T-helper 2 cell treated with Interferon-gamma antibody and Interleukin-4, amounts not matched to agents 5 μg/mL and 100 μg/mL, for 36 hours (primary cell): ENCODE measurements at places on chromosomes 6 and 20.

- no peak for DNase-seq
Measured at GRCh38 chr6:3849681-3850450, 693 bp downstream of the FAM50B start.

- no peak for DNase-seq
Measured at GRCh38 chr6:10643201-10643651, 51.2 kb downstream of the C6orf52 start.

DNA sequence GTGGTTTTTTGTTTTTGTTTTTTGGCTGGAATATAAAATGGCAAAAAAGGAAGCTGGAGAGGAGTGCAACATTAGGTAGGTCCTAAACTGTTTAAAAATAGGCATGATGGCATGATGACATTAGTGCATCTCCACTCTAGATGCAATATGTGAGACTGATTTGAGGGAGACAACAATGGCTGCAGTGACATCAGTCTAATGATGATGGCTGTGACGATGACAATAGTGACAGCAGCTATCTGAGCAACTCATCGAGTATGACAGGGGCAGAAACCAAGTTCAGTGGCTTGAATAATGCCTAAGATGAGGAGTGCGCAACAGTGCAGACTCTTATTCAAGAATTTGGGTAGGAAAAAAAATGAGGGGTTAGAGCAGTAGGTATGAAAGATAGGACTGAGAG, 82.0 kb downstream of the HS3ST5 start:
- DNase-seq, result no peak

DNA sequence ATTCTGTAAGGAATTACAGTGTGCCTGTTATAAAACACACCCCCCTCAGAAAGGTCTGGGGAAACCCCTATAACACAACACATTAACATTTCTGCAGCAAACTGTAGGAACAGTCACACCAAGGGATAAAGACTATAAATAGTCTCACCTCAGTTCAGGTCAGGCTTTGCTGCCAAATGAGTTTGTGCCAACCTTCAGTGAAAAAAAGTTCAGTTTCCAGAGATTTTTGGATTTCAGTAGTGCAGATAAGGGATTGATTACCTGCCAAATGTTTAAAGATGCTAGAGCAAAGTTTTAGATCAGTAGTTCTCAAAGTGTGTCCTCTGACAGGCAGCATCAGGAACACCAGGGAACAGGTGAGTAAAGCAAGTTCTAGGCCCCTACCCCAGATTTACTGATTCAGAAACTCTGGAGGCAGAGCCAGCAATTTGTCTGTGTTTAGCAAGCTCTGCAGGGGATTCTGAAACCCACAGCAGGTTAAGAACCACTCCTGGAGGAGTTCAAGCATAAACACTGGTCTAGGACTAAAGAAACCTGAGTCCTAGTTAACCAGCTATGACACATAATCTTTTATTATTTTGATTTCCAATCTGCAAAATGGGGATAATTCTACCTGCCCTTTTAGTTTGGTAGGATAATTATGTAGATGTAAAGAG, 111.0 kb downstream of the RCAN2 start:
- DNase-seq, result no peak

- no peak for DNase-seq
Measured at GRCh38 chr6:27141529-27142015, 105.9 kb upstream of the PRSS16 start.

- DNase-seq, result no peak
Measured at GRCh38 chr6:105162377-105162776, 17.4 kb downstream of the POPDC3 start.

DNA sequence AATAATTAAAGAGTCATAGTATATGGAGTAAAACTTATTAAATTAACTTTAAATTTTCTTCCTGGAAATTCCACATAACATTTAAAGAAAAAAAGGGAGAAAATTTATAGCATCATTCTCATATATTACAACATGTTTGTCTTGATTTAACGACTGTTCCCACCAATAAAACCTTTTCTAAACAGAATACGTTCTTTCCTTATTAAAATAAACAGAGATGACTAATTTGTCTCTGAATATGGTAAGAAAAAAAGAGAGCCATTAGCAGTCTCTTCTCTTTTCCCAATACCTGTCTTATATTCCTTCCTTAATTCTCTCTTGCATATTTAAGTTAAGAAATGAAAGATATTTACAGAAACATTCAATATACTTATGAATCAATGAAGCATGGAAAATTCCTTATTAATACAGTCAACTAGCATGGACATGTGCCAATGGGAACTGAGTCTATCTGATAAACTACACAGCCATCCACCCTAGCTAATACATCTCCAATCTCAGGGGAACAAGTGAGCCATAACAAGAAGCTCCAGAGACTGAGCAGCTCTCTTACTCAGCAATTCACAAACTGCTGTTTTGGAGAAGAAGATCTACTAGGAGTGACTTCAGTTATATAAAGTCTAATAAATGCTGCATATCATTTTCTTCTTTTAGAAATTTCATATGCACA, 347.1 kb upstream of the MANEA start:
- no peak for DNase-seq

DNA sequence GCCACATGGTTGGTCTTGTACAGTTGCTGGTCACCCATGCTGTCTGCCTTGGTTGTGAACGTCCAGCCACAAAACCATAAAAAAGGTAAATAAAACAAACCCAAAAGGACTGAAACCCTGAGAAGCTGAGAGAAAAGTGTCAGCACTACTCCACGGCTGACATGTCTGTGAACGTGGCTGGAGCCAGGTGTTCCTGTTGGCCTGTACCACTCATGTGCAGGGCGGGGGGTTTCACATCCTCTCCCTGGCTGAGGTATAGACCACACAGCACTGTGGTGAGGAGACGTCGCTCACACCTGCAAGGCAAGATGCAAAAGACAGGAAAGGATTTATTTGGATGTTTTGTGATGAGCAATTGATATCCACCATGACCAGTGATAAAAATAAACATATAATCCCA, 51.9 kb upstream of the MRPS10 start:
- DNase-seq, result no peak

DNA sequence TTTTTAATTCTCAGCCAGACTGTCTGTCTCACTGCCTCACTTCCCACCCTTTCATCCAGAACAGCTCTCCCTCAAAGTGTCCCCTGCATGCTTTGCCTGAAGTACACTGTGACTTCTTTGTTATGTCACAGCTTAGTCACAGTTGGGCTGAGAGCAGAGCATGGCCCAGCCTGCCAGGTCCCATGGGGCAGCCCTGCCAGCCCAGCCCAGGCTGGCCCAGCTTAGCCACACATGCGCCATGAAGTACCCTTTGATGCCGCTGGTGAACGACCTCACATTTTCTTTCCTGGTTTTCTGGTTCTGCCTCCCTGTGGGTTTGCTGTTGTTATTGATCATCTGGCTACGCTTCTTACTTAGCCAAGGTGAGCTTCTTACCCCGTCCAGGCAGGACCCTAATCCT, at the start of gene ADIG:
Gene ADIG (plus strand): TSS at position 185 of the 400 bp plus-strand sequence. CDS start 54 bp downstream, at position 239.
- no peak for DNase-seq

DNA sequence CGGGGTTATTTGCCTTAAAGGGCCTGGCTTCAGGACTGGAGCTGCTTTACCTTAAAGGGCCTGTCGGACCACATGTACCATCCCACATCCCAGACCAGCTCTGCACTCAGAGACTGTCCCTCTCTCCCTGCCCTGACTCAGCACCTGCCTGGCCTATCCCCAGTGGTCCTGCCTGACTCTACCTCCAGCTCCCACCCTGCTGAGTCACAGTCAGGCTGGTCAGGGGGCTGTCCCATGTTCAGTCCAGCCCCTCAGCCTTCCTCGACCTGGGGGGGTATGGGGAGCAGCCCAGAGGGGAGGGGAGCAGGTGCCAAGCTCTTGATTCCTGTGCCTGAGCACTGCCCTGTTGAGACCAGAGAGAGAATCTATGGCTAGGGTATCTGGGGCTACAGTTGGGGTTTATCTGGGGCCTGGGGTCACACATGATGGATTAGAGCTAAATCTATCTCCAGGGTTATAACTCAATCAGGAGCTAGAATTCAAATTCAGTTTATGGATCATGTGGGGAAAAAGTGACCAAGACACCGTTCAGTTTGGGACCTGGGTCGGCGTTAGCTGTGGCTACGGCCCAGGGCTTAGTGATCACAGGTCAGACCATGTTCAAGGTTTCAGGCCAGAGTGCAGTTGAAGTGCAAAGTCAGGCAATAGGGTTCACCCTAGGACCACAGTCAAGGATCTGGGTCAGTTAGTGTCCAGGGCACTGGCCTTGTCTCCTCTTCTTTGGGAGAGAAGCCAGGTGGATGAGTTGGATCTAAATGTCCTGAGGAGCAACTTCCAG, 9.4 kb upstream of the TRIB3 start:
- DNase-seq, result no peak

- DNase-seq, result no peak
Measured at GRCh38 chr6:25606151-25606550, 45.9 kb upstream of the SCGN start.

- DNase-seq, result peak; percentile 94
Measured at GRCh38 chr20:48769069-48769983, 58.5 kb downstream of the PREX1 start.

GRCh38 chr6:34246563-34247391, 2.0 kb downstream of the SMIM29 start:
- peak; percentile 32 for DNase-seq

- no peak for DNase-seq
Measured at GRCh38 chr20:9389346-9389745, 125.0 kb upstream of the LAMP5 start.

DNA sequence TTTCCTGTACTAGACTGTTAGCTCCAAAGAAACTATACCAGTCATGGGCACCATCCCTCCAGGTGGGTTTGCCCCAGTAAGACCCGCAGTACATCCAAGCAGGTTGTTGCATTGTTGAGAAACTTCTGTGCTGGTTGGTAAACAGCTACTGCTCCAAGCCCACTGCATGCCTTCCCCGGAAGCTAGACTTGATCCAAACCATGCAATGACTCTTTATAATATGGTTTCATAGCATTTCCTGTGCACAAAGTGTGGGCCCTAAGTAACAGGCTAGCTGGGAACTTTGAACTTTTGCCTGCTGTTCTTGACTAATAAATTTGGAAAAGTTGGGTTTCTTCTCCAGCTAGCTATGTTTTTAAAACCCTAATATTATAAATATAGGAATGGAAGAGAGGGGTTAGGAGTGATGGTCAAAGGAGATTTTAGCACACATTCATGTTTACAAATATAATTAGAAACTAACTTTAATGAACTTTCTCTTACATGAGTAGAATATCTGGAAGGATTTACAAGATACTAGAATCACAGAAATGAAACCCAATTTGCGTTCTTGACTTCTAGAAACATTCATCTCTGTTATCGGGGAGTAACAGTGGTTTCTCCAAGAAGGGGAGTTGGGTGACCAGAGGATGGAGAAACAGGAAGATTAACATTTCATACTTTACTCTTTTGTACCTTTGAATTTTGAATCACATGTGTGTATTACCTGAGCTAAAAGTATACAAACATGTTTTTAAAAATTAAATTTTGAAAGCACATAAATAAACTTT, 51.7 kb downstream of the GFOD1 start:
- no peak for DNase-seq

DNA sequence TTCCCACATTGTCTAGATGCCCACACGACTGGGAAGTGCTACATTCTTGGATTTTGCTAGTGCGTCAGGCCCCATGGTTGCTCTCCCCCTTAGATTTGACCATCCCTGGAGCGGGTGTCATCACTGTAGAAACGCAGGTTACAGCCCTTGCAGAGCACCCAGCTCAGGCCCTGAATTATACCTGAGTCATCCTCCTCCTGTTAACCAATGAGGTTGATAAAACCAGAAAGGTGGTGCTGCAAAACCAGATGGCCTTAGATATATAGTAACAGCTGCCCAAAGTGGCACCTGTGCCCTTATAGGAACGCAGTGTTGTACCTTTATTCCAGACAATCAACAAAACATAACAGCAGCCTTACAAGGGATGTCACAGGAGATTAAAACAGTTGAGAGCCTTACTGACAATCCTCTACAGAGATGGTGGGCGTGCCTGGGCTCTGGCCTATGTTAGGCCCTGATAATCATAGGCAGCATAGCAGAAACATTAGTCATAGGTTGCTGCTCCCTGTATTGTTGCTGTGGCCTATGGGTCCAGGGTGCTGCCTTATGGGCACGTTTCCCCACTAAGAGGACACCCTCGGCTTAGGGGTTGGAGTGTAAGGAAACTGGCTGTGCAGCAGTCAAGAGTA, 33.6 kb upstream of the HSF2 start:
- DNase-seq, result no peak

- no peak for DNase-seq
Measured at GRCh38 chr6:46821458-46821881, 28.3 kb downstream of the MEP1A start.

DNA sequence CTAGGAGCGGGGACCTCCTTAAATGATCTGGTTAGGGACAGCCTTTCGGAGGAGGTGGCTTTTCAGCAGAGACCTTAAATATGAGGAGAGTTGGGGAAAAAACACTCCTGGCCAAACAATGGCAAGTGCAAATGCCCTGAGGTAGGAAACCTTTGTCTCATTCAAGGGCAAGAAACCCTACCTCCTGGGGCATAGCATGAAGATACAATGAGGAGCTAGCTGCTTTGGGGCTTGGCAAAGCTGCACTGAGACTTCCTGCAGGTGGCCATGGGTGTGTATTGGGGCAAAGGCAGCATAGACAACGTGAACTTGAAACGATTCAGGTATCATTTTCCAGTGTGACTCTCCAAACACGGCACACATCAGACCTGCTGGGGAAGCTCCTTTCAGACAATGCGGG, 30.7 kb downstream of the PMEPA1 start:
- DNase-seq, result no peak

DNA sequence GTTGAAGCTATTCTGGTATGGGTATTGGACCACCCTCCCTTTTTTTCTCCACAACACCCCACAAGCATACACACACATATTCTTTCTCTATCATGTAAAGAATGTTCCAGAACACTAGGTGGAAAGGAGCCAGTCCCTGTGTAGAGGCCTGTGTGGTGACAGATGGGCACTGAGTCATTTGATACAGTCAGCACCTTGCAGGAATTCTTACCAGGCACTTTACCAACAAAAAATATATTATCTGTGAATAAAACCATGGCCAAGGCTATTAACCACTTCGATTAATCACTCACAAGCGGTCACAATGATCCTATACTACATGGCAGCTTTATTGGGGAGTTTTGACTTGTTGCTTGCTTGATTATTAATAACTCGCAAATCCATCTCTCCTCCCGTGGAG, 149.5 kb downstream of the BFSP1 start:
- DNase-seq, result no peak

- no peak for DNase-seq
Measured at GRCh38 chr6:51322505-51322904, 503.8 kb downstream of the TFAP2B start.

GRCh38 chr6:4364711-4365110, 229.3 kb upstream of the ECI2 start:
- no peak for DNase-seq

- DNase-seq, result peak; percentile 66
Measured at GRCh38 chr6:29847871-29848630, 20.4 kb downstream of the HLA-G start.

GRCh38 chr6:159107451-159108260, 61.5 kb upstream of the FNDC1 start:
- no peak for DNase-seq
